ENCODE measurements at places on chromosomes 7 and 10. TPM values are rescaled to one million over a fixed set of nuclear protein-coding genes. Genes with fewer than 3 reads are reported as not detected.
A peak's percentile ranks its signal among the peaks of the same experiment; 100 is the strongest.

- peak; percentile 75 for DNase-seq
Observed at GRCh38 chr7:36967387-36967786, 243.1 kb upstream of the AOAH start.

DNA sequence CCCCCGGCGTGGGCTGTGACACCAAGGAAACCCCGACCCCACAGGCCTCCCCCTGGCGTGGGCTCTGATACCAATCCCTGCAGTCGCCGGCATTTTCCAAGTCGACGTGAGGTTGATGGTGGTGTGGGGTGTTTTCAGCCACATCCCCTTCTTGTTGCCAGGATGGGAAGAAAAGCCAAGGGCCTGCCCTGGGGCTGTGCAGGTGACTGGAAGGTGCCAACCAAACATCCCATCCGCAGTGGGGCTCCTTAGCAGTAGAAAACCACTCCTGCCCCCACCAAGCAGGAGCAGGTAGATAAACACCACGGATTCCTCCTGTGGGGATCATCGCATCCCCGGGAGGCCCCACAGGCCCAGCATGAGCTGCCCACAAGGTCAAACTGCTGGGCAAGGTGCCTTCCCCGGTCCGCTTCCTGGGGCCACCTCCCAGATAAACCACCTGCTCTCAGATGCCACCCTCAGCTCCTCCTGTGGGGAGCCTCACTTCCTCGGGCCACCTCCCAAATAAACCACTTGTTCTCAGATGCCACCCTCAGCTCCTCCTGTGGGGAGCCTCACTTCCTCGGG lies 88.5 kb upstream of the DIP2C start:
- DNase-seq, result no peak

GRCh38 chr10:128808921-128809440 lies 658.1 kb upstream of the MGMT start:
- DNase-seq, result no peak

DNA sequence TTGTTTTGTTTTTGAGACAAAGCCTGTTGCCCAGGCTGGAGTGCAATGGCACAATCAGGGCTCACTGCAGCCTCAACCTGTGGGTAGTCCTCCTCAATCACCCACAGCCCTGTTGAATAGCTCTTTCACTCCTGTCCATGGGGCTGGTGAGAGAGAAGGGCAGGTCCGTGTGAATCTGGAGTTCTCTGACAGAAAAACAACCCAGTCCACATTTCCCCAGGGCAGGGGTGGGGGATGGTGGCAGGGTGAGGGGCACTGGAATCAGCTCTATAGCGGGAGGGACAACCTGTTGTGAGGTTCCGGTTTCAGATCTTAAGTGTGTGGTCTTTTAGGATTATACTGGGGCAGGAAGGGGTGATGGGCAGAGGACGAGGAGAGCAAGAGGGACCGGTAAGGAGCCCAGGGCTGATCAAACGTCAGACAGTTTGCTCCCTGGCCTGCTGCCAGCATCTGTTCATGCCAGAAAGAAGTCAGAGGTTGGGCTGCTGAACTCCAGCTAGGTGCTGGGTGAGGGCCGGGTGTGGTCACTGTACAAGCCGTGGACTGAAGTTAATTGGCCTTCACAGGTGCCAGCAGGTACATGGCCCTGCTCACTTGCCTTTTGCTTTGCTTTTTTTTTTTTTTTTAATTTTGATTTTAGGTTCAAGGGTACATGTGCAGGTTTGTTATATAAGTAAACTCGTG lies 33.2 kb upstream of the MKRN1 start:
- DNase-seq, result peak; percentile 32

- DNase-seq, result peak; percentile 32
Observed at GRCh38 chr7:94907811-94908322, 473 bp downstream of the PPP1R9A start.

- peak; percentile 21 for DNase-seq
Observed at GRCh38 chr10:70222340-70222794, 10.9 kb downstream of the PPA1 start.

GRCh38 chr7:152089183-152089582 lies 63.7 kb downstream of the GALNT11 start:
- DNase-seq, result no peak

DNA sequence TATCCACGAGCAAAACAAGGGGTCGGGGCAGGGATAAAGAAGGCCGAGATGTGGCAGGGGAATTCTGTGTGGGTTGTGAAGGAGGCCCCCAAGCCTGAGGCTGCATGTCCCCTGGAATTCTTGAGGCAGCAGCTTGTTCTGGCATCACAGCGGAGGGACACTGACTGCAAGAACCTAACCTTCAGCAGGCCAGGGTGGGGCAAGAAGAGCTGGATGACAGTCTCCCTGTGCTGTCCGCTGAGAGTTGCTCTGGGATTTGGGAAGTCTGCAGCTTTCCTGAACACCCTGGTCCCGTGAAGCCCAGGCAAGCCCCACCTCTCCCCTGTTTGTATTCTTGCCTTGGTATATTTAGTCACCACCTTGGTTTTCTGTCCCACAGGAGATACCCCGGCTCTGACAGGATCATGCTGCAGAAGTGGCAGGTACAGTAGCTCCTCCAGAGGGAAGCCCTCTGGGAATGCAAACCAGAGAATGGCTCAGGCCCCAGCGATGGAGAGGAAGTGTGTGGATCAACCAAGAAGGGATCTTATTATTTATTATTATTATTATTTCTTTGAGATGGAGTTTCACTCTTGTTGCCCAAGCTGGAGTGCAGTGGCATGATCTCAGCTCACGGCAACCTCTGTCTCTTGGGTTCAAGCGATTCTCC lies 1.9 kb upstream of the LRRC18 start:
- no peak for DNase-seq

DNA sequence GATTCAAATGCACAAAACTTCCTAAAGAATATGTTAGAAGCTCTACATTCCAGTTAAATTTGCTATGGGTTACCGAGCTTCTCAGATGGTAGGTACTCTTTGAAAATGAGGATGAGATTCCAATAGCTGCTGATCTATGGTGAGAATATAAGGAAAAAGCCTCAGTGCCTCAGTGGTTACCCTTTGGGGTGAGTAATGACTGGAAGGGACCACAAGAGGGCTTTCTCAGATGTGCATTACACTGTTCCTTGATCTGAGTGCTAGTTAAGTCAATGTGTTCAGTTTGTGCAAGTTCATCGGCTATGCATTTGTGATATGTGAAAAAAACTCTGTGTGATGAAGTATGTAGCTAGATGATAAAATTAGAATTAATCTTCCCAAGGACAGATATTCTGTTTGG lies 3.5 kb downstream of the NRCAM start:
- peak; percentile 33 for DNase-seq

DNA sequence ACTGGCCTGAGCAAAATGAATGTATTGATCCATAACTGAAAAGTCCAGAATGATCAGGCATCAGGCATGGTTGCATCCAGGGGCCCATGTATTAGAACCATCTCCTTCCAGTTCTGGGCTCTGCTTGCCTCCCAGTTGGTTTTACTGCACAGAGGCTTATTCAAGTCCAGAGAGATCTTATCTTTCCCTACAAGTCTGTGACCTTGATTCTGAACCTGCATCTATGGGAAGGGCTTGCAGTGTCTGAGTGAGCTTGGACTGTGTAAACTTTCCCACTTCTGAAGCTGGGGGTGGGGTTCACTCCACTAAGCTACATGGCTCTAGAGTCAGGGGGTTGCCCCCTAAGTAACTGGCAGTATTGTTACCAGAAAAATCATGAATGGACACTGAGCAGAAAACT lies 136.2 kb downstream of the TCF7L2 start:
- DNase-seq, result no peak

FAM13C gene
- 0.46 TPM for total RNA-seq

LRGUK gene
- 5.5 TPM for total RNA-seq

NAT16 gene
- total RNA-seq, result not detected

TEX47 gene
- not detected for total RNA-seq

Data from Daoy (cell line).